ENCODE measurements at places on chromosomes 6 and 20.

GRCh38 chr6:101486124-101486523 is 92.6 kb downstream of the GRIK2 start:
- DNase-seq: no peak

DNA sequence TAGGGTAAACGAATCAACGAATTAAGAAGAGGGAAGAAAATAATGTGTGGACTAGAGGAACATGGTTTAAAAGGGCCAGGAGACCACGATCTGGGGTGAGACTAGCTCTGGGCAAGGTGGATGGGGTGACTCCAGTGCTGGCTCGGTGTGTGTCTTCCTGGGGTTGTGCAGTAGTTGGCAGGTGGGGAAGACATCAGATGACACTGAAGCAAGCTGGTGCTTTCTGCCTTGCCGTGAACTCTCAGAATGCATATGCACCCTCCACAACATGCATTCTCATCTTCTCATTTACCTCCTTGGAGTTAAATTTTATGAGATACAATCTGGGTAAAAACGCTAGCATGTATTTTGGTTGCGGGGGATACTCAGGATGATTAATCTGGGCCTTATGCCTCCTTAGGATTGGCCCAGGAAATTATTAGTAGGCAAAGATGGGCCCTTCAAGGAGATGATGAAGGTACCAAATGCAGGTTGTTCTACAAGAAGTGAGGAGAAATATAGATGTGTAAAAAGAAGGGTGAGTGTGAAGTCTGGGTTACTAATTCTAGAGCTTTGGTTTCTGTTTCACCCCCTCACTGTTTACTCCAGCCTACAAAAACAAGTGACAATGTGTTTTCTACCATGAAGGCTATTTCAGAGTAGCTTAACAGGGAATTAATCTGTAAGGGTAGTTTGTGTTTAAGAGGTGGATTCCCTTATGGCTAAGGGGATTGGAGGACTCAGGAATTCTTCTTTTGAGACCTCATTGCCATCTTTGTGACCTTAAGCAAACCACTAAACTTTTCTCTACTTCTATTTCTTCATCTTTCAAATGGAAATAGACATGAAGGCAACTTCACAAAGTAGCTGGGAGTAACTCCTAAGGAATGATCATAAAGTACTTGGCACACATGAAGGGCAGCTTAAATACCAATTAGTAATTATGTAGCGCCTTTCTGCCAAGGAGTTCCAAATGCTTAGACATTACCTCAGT is 71.0 kb upstream of the SUPT3H start:
- DNase-seq: no peak

GRCh38 chr6:36697481-36697903 is at the start of gene RAB44:
TSS of gene RAB44 (plus strand) at chr6:36697826. CDS start at chr6:36704236, 6,410 bp downstream.
- DNase-seq: no peak

DNA sequence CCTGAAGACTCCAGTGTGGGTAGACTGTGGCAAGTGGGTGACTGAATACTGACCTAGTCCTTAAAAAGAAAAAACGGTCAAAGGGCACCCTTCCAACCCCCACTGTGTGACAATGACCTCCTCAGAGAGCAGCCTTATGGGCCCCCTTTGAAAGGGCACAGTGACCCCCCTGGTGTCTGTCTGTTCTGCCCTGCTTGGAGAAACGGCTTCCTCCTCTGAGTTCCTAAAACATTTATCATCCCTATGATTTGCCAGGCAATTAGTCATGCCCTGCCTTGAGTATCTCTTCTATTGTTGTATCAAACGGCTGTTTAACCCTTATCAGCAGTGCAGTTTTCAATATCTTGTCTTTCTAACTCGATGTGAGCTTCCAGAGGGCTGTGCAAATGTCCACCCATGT is 21.0 kb upstream of the STX16 start:
- DNase-seq: no peak

GRCh38 chr6:152671171-152671570 is 26.5 kb upstream of the MYCT1 start:
- no peak for DNase-seq

GRCh38 chr20:34986311-34987287 is 30.9 kb downstream of the MYH7B start:
- no peak for DNase-seq

GRCh38 chr6:15101130-15101529 is 144.7 kb upstream of the JARID2 start:
- DNase-seq: no peak

GRCh38 chr20:32999603-33000250 is 4.5 kb downstream of the SUN5 start:
- no peak for DNase-seq

DNA sequence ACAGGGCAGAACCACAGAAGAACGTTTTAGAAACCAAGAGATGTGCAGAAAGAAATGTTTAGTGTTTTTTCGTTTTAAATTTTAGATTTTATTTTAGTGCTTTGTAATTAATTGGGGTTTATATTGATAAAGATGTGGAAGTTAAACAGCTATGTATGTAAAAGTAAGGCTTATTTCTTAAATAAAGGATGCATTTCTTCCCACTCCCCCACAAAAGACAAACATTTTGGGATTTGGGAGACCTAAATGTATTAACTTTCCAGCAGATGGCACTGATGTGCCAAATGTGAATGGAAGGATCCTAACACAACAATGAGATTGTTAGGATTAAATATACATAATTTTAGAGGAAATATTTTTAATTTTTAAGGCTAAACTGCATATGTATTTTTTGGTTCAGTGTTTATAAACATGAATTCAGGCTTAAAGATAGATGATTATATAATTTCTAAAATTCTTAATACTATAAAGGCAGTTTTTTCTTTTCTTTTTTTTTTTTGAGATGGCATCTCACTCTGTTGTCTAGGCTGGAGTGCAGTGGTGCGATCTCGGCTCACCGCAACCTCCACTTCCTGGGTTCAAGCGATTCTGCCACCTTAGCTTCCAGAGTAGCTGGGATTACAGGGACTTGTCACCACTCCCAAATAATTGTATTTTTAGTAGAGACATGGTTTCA is 12.0 kb downstream of the PFDN4 start:
- no peak for DNase-seq

Measured in testis (tissue), 5 donors.